Activated CD8-positive, alpha-beta memory T cell treated with anti-CD3 and anti-CD28 coated beads, Interleukin-2, amount 10 ng/mL, durations not matched to agents 7 days and 5 days (primary cell): ENCODE measurements at places on chromosomes 13 and 19.

DNA sequence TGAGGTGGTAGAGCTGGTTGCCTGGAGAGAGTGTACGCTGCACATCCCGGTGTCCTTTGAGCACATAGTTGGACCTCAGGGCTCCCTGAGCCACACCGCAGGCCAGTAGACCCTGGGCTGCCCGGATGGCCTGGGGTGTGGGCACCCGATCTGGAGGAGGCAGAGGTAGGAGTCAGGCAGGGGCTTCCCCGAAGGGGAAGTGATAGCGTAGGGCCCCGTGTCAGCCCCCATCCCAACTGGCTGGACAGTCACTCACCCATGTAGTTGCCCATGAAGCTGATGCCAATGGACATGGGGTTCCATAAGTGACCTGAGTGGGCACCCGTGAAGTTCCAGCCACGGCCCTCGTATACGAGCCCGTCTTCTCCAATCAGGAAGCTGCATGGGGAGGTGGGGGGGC lies 3.6 kb downstream of the PGLYRP1 start:
- DNase-seq, result no peak

- DNase-seq, result no peak
These were observed 7.9 kb downstream of the ITPKC start for GRCh38 chr19:40724855-40725254.

GRCh38 chr13:95020298-95020987 lies 280.8 kb downstream of the ABCC4 start:
- no peak for DNase-seq

GRCh38 chr13:23805821-23806220 lies 83.4 kb downstream of the MIPEP start:
- DNase-seq, result no peak

DNA sequence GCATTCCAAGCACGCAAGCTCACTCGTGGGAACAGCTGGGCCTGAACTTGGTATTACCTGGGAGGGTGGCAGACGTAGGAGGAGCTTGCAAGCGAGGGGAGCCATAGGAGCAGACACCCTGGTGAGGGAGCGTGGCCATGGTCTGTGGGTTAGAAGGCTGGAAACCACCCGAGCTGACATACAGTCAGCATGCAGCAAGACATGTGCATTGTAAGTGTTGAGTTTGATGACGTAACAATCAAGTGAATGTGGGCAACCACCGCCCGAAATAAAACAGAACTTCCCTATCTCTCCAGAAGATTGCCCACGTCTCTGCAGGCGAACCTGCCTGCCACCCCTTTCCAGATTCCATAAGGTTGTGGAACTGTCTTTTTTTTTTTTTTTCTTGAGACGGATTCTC lies 26.8 kb downstream of the UBXN6 start:
- DNase-seq, result no peak

GRCh38 chr13:70694996-70695715 lies 586.9 kb upstream of the KLHL1 start:
- DNase-seq, result no peak

DNA sequence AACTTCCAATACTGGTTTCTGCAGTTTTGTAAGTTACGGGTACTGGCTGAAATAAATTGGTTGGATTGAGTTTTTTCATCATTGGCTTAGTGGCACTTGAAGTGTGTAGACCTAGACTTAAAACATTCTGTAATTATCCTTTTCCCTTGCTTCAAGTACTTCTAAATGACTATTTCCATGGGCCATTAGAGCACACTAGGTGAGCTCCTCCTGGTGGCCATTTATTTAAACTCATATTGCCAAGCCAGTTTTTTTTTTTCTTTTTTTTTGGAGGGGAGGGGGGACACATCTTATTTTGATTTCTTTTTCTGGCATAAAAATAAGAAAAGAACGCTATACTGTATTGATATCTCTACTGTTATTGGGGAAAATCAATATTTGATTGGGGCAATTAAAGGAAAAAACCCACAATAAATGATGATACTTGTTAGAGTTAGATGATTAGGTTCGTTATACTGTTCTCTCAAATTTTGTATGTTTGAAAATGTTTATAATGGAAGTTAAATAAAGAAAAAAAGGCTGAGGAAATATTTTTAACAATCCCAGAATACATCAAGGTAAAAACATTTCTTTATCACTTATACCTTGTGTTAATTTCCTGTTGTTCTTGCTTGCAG lies 82.9 kb downstream of the PDS5B start:
- no peak for DNase-seq

DNA sequence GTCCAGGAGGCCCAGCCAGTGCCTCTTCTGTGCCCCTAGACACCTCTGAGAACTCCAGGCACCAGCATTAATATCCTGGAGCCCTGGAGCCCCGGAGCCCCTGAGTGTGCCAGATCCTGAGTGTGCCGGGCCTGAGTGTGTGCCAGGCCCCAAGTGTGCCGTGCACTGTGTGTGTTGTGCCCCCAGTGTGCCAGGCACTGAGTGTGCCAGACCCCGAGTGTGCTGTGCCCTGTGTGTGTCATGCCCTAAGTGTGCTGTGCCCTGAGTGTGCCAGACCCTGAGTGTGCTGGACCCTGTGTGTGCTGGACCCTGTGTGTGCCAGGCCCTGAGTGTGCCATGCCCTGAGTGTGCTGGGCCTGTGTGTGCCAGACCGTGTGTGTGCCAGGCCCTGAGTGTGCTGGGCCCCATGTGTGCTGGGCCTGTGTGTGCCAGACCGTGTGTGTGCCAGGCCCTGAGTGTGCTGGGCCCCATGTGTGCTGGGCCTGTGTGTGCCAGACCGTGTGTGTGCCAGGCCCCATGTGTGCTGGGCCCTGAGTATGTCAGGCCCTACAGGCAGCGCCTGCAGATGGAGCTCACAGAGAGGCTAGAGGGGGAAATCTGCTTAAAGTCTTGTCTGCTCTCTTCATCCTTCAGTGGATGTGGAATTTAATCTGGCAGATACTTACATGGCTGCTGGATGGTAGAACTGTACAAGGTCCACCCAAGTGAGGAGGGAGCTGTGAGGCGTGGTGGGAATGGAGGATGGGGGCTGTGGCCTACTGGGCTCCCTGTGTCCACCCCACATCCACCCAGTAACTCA lies 53.9 kb downstream of the C13orf46 start:
- peak; percentile 16 for DNase-seq

GRCh38 chr13:84994582-84994981 lies 804.6 kb downstream of the SLITRK6 start:
- DNase-seq, result no peak

GRCh38 chr19:17079710-17080439 lies 4.3 kb downstream of the MYO9B start:
- DNase-seq, result peak; percentile 91

- DNase-seq, result no peak
These were observed 9.8 kb downstream of the KLF2 start for GRCh38 chr19:16334411-16334810.

GRCh38 chr19:4979211-4979807 lies 10.4 kb downstream of the KDM4B start:
- no peak for DNase-seq
